Activated T-cell treated with anti-CD3 and anti-CD28 coated beads for 4 hours (primary cell): ENCODE measurements at places on chromosomes 13 and 19.

- DNase-seq = no peak
Observed at GRCh38 chr19:30896554-30896953, 452.7 kb downstream of the TSHZ3 start.

- DNase-seq = no peak
Observed at GRCh38 chr13:44715287-44716230, 139.4 kb upstream of the TSC22D1 start.

GRCh38 chr13:93797463-93797862, 570.9 kb downstream of the GPC6 start:
- DNase-seq = no peak

DNA sequence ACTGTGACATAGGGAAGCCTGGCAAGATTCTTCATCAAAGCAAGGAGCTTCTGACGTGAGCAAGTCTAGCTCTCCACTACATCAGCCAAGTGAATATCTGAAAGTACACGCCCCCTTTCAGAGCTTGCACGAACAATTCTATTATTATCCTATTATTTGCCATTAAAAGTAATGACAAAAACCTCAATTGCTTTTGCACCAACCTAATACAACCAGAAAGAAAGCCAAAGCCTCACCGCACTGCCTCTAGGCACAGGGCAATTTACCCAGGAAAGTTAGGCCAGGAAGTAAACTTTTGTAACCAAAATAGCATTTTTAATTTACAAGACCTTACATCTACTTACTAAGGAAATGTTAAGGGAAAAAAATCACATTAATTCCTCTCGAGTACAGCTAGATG, 41.2 kb downstream of the LATS2 start:
- DNase-seq = no peak

- no peak for DNase-seq
Observed at GRCh38 chr13:36840718-36841250, 21.8 kb downstream of the RFXAP start.

DNA sequence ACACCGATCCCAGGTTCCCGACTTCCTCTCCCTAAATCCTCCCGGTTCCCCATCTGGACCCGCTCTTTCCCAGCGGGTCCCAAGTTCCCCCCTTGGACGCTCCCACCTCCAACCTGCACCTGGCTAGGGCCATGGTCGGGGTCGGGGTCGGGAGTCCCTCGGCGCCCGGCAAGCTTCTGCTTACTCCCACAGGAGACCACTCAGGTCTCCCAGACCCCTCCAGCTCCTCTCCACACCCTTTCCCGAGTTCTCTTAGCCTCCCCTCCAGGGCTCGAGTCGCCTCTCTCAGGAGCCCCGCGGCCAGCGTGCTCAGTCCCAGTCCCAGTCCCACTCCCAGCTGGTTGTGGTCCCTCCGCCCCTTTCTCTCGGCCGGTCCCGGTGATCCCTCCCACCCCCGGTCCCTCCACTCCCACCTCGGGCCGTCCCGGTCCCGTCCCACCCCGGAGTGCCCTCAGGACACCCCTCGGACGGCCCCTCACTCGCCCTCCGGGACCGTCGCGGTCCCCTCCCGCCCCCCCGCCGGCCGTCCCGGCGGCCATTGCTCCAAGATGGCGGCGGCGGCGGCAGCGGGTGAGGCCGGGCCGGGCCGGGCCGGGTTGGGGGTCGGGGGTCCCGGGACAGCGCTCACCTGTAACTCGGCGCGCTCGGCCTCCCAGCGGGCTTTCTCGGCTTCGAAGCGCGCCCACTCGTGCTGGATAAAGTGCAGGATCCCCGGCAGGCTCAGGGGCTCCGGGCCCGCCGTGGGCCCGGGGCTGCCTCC, at the start of gene FKRP:
Gene FKRP, plus strand, starts transcription at position 537 of the 760 bp plus-strand sequence. CDS start 9,394 bp downstream, outside the sequence.
- peak; percentile 28 for DNase-seq

DNA sequence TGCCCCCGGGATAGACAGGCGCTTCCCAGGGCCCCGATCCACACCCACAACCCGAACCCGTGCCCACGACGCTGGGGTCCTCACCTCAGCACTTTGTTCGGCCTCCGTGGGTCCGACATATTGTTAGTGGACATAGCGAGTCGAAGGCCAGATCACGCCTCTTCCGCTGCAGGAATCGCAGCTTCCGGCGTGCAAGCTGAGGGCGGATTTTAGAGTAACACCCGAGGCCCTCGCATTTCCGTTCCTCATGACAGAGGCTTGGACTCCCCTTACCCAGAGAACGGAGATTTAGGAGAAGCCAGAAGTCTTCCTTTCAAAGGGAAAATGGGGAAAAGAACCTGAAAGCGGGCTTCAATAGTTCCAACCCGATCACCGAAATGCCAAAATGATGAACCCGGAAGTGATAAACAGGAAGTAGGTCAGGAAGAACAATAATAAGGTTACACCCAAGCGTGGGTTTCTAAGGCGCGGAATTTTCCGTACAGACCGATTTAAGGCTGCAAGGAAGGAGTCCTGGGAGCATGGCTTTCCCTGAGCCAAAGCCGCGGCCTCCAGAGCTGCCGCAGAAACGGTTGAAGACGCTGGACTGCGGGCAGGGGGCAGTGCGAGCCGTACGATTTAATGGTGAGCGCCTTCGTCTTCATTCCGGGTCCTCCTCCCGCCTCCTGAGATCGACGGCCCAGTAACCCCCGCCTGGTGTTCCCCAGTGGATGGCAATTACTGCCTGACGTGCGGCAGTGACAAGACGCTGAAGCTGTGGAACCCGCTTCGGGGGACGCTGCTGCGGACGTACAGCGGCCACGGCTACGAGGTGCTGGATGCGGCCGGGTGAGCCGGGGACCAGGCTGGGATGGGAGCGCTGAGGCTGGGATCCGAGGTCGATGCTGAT, 2.9 kb downstream of the WDR83 start:
- DNase-seq = peak; percentile 69

- DNase-seq = no peak
Observed at GRCh38 chr13:39154041-39154440, 115.8 kb downstream of the NHLRC3 start.

GRCh38 chr13:55553701-55554100, 1587.0 kb upstream of the PRR20A start:
- DNase-seq = no peak

DNA sequence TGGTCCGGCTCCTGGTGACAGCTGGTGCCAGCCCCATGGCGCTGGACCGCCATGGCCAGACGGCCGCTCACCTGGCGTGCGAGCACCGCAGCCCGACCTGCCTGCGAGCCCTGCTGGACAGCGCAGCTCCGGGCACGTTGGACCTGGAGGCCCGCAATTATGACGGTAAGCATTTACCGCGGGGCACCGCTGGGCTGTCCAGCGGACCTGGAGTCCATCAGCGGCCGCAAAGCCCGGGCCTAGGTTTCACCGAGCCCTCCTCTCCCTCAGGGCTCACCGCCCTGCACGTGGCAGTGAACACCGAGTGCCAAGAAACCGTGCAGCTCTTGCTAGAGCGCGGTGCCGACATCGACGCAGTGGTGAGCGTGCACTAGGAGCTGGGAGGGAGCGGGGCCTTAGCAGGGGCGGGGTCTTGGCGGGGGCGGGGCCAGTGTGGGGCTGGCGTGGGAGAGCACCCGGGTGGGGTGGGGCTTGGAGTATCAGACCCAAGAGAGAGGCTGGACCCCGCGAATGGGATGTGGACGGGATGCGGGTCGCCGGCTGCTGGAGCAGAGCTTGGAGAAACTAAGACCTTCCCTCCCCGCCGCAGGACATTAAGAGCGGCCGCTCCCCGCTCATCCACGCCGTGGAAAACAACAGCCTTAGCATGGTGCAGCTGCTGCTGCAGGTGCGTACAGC, 8.7 kb downstream of the BCL3 start:
- no peak for DNase-seq

DNA sequence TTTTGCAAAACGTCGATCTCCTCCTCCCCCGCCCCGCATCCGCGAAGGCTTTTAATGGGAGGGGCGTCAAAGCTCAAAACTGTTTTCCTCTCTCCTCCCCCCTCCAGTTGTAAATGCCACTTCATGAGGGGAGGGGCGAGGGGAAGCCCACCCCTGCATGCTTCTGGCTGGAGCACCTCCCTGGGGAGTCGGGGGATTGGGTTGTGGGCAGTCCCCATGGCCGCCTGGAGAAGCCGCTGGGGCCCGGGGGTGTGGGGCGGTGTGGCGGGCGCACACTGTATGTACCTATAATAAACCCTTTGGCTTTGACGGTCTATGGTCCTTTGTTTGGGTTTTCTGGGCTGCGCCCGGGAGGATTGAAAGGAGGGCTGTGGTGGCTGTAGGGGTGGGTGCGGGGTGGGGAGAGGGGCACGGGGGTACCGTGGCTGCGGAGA, 505 bp upstream of the SHKBP1 start:
- no peak for DNase-seq

GRCh38 chr13:53200075-53200474, 171.5 kb downstream of the OLFM4 start:
- DNase-seq = no peak

GRCh38 chr19:45170146-45171106, 7.6 kb downstream of the TRAPPC6A start:
- DNase-seq = no peak

DNA sequence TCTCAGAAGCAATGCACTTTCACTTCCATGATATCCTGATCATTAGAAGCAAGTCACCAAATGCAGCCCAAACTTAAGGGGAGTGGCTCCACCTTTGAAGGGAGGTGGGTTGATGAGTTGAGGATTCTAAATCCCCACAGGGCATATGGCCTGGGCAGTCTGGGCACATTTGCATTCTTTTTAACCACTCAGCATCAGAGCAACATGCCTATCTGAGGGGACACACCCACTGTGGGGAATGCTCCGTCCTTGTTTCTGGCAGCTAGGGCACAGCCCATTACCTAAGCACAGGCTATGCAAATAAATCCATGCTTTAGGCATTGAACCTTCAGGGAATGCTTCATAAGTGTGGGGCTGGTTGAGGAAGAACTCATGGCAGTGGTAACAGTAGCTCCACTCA, 12.3 kb upstream of the SACS start:
- DNase-seq = no peak

DNA sequence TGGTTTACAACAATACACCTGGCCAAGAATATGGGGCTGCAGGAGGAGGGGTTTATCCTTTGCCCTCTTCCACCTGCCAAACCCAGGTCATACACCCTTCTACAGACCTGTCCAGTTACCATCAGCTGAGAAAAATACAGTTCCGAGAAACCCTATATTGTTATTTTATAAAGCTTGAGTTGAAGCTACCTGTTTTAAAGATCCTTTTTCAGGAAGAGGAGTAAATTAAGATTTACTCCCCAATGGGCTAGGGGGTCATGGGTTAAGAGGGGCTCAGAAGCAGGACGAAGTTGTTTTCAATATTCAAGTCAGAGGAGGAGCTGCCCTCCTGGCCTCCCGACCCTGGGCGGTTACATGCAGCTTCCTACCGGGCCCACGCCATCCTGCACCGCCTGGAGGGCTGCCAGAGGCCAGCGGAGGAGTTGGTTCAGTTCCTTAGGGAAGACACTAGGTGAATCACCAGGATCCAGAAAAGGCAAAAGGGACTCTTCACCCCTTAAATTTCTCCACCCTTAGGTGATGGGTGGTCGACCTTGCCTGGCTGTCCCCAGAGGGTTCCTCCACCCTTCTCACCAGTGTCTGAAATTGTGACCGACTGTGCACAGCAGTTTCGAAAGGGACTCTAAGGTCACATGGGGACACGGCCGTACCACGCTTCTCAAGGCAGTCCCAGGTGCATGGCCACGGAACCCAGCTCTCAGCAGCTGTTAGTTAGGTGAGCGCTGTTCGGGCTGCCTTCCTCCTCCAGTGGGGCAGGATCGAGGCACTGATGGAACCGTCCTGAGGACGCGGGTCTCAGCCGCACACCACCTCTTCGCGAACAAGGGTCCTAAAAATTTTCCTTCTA, 1.2 kb downstream of the GJB2 start:
- DNase-seq = no peak

DNA sequence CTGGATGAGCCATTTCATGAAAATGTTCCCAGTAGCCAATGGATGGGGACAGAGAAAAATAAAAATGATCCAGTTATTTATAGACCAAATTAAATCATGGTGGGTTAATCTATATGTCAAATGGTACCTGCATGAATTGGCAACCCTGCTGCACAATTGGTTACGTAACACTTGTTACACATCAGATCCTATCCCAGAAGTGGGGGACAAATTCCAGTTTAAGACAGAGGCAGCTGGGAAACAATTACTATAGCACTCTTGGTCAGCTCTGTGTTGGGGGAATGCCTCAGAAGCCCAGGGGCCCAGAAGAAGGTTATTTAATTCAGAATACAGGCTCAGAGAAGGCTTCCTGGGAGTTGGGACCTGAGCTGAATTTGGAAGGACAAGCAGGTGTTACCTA, 81.1 kb upstream of the FLT1 start:
- DNase-seq = no peak

DNA sequence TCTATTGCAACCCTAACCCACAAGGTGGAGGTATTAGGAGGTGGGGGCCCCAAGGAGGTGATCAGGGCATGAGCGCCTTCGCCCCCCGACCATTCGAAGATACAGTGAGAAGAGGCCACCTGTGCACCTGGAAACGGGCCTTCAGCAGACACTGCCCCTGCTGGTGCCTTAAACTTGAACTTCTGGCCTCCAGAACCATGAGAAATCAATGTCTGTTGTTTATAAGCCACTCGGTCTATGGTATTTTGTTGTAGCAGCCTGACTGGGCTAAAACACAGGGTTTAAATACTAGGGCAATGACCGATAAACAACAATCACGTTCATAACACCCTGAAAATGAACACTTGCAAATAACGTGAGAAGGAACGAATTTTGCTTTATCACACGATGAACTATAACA, 85.2 kb upstream of the USP29 start:
- no peak for DNase-seq

DNA sequence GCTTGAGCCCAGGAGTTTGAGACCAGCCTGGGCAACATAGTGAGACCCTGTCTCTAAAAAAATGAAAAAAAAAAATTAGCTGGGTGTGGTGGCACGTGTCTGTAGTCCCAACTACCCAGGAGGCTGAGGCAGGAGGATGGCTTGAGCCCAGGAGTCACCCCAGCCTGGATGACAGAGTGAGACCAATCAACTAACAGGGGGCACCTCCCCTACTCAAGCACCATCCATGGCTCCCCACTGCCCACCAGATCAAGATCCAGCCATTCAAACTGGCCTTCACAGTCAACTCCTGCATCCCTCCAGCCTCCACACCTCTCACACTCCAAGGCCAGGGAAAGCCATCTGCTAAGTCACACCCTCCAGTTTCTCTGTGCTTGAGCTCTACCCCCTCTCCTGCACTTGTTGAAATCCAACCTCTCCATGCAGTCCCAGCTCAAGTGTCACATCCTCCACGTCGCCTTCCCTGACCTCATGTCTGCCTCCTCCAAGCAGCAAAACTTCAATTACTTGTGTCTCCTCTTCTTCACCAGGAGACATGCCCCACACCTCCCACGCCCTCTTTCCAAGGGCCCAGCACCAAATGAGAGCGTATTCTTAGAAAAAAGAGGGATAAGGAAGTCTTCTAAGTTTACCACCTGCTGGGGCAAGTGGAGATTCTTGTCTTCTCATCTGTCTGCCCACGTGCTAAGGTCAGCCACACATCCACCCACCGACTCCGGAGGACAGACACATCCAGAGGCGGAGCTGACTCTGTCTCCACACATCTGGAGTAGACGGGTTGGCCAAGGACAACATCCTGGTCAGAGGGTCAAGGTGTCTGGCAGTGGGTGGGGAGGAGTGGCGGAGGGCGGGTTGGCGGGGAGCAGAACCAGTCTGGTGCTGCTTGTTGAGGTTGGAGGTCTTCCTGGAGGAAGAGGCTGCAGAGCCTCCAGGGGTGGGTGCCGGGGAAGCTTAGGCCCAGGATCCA, 974 bp upstream of the CYP4F22 start:
- DNase-seq = no peak
